ENCODE measurements at places on chromosomes 1 and 21.

- DNase-seq = no peak
Observed at GRCh38 chr1:13674377-13674776, 25.6 kb upstream of the PRDM2 start.

GRCh38 chr1:17675744-17676143, 79.4 kb upstream of the ACTL8 start:
- no peak for DNase-seq

GRCh38 chr21:14995695-14996490, 68.9 kb downstream of the NRIP1 start:
- no peak for DNase-seq

DNA sequence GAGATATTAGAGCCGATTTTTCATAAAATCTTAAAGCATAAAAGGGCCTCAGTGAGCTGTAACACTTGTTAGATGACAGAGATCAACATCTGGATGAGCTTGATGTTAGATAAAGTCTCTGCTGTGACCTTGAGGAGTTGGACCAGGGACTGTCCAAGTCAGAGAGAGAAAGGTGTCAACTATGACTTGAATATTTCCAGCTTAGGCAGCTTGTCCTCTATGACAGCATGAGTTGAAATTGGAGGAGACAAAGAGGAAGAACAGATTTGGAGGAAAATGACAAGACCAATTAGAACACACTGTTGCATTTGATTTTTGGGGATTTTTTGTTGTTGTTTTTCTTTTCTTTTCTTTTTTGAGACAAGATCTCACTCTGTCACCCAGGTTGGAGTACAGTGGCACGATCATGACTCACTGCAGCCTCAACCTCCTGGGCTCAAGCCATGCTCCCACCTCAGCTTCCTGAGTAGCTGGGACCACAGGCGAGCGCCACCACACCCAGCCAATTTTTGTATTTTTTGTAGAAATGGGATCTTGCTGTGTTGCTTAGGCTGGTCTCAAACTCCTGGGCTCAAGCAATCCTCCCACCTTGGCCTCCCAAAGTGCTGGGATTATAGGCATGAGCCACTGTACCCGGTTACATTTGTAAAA, 35.3 kb upstream of the CLIC4 start:
- DNase-seq = no peak

DNA sequence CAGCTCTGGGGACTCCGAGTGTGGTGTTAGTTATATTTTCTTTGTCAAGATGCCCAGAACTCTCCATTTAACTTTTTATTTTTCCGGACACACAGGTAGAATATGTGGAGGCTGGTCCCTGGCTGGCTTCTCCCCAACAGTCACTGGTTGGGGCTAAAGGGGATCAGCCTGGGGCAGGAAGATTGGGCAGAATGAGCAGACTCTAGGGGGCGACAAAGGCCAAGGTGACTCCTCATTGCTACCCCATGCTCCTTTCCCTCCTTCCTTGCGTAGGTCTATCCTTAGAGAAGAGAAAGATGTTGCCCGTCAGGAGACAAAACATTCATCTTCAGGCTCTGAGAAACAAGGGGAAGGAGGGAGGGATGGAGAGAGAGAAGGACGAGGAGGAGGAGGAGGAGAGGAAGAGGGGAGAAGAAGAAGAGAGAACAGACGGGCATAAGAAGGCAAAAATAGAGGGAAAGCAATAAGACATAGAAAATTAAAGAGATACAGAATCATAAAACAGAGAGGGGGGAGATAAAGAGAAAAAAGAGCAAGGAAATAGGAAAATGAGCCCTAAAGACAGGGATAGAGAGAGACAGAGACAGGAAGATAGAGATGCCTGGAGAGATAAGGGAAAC, 89.9 kb downstream of the FOXD2 start:
- DNase-seq = no peak

- no peak for DNase-seq
Observed at GRCh38 chr1:230273141-230273710, 152.9 kb downstream of the PGBD5 start.

DNA sequence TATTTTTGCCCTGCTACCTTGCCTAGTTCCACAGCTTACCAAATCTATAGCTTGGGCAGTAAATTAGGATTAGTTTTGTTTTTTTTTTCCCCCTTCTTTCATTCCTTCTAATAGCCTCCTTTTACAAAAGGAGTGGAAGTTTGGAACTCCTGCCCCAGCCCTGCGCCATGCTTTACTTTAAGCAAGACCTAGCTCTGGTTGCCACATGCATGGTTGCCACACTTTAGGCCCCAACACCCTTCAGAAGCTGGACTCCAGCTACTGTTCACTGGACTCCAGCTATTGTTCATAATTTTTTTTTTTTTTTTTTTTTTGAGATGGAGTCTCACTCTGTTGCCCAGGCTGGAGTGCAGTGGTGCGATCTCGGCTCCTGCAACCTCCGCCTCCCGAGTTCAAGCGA, 115.8 kb downstream of the NR5A2 start:
- no peak for DNase-seq

DNA sequence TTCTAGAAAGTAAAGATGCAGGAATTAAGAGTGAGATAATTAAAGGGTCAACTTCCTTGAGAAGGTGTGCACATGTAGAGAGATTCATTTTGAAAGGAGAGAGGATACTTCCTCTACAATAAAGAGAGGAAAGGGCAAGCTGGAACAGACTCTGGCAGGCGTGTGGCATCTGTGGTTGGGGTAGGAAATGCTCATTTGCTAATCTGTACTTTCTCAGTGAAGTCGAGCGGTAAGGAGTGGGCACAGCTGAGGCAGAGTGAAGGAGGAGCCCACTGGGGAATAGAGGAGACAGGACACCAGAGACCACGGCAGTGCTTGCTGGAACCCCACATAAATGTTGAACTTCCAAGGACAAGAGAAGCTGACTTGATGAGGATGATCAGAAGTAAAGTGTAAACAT, 49.1 kb downstream of the PCSK9 start:
- no peak for DNase-seq

DNA sequence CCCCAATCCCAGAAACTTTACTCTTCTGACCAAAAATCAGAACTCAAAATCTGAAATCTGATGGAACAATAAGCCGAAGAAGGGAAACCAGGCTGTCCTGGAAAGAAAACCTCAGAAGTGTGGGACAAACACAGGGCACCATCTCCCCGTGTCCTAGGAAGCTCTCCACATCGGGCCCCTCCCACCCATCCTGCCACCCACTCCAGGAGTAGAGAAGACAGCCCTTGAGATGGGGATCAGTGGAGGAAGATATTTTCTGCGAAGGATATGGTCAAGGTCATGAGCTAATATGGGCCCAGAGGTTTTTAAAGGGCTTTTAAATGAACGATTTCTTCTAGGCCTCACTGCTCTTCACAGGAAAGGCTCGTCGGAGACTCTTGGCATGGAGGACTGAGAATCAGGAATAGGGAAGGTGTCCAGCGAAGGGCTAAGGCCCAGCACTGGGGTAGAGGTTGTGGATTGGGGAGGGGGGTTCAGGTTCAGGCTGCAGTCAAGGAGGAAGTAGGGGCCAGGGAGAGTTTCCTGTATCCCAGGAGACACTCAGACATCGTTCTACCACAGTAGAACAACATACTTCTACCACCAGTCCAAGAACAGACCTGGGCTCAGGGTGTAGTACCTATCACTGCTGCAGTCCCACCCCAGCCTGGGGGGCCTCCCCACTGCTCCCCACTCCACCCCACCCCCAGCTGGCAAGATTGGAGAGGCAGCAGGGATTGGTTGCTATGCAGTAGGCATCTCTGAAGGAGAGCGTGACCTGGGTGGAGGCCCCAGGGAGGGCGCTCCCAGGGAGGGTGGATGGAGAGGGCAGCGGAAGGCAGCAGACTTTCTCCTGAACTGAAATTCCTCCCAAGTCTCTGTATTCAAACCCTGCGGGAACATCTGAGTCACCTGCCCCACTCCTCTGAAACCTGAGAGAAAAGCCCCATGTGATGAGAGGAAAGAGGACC, 1.2 kb upstream of the S100A5 start:
- no peak for DNase-seq

DNA sequence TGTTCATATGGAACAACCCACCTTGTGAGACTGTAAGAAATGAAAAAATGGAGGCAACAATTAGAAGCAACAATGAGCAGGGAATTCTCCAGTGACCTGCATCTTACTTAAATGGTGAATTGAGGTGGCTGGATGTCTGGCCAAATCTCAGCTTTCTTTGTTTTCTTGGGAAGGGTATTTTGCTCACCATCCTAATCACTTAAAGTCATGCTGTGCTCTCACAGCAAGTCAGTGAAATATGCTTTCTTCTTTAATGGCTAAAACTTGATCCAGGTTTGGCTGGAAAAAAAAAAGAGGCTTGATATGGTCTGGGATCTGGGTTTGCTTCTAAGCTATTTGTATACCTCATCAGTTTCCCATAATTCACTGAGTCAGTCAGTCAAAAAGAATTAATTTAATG, 124.8 kb downstream of the ESRRG start:
- no peak for DNase-seq

DNA sequence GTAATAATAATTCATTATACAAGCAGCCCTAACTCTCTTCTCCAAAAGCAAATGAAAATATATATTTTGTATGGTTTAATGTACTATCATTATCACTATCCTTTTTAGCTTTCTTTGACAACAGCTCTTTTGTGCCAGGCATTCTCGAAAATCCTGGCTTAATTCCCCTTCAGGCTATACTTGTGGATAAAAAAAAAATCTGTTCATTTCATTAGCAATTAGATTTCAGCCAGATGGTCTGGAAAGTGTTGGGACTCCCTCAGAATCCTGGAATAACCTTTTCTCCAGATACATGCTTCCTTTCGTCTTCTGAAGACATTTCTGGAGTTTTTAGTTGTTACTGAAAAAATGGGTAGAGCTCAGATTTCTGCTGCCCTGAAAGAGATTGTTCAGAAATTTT, 83.4 kb upstream of the PLPPR4 start:
- DNase-seq = no peak

GRCh38 chr1:43337588-43337987, at the start of gene MPL:
Gene MPL (plus strand): TSS chr1:43337818. CDS start chr1:43337849, 31 bp downstream.
- no peak for DNase-seq

DNA sequence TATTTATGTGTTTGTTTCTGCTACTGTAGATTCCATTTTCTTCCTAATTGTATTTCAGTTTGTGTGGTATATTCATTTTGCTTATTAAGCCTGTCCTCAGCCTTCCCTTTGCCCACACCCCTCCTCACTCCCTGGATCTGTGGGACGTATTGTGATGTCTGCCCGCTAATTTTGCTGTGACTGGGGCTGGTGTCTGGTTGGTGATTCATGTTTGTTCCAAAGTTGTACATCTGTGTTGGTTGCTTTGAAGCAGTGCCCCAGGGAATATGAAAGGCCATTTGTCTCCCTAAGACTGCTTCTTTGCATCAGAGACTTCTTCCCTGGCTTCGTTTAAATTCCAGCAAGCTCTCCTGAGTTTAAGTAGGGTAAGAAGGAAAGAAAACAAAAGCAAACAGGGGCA, 289.5 kb upstream of the SGIP1 start:
- no peak for DNase-seq

- no peak for DNase-seq
Observed at GRCh38 chr1:119646521-119647227, 1.4 kb downstream of the ZNF697 start.

- DNase-seq = no peak
Observed at GRCh38 chr21:45844181-45844580, 137.4 kb upstream of the COL6A1 start.

DNA sequence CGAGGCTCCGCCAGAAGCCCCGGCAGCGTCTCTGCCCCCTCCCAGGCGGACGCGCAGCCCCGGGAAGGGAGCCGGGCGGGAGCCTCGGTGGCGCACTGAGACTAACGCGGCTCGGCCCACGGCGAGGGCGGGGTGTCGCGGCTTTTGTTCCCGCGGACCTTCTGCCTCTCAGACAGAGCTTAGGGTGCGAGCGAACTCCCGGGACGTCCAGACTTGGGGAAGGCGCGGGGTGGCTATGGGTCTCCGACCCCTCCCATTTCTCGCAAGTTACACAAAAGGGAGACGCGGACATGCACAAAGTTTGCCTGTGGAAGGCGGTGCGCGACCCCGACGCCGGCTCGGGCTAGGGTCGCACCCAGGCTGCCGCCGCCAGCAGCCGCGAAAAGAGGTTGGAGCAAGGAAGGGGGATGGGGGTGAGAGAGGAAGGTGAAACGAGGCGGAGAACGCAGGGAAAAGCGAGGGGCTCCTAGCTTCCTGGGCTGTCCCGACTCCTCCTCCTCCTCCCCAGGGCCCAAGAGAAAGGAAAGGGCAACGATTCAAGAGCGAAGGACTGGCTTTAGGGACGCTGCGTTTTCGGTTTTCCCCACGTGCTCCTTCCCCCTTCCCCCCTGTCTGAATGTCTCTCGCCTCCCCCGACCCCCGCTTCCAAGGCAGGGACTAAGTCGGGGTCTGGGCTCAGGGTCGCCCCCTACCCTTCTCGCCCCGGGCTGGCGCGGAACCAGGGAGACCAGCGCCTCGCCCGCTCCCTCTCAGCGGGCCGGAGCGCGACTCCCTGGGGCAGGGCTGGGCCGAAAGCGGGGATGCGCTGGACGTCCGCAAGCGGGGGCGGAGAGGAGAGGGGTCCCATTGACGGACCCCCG, 729 bp downstream of the APP start:
- DNase-seq = no peak

DNA sequence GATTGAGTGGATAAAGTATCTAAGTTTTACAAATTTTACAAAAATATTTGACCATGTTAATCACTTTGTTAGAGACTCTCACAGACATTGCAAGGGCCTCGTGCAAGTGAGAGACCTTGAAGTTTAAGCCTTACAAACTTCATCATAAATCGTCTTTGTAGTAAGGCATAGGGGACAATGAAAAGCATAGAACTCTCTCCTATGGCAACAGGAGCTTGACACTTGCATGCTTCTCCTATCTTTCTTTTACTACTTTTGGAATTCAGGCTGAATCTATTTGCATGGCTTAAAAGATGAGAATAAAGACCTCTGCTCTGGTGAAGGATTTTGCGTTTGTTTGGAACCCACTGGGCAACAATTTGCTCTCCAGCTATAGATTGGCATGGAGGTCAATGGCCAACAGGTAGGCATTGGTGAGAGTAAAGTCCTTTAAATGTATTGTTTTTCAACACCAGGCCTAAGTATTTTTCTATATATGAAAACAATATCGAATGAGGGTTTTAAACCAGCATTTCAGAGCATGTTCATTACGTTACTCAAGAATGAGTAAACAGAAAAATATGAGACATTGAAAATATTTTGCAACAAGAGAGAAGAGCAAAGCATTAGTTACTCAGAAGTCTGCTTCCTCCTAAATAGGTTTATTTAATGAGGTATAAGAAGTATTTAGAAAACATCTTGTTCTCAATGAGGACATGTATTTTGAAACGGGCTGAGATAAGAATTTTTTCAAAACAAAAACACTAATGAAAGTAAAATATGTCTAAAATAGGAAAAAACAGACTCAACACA, 192.2 kb downstream of the TGFB2 start:
- peak; percentile 63 for DNase-seq

DNA sequence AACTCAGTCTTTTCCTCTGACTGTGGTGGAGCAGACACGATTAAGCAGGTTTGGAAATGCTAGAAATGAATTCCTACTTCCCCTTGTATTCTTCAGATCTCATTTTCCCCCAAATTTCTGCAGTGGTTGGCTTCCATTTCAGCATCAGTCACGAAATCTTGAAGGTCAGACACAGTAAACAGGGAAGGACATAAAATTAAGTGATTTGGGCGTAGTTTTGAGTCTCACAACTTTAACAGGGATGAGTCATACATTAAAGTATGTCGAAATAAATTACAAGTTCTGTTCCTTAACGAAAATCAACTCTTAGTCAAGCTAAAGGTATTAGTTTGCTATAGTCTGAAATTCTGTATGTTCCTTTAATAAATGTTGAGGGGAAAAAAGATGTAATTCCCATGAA, 61.1 kb downstream of the HNRNPR start:
- peak; percentile 32 for DNase-seq

- DNase-seq = no peak
Observed at GRCh38 chr1:40712997-40713396, 21.5 kb downstream of the NFYC start.

All from non-pigmented ciliary epithelial cell (primary cell).